ENCODE measurements at places on chromosomes 16 and 17.

- DNase-seq, result no peak
Observed at GRCh38 chr16:15586716-15587115, 56.2 kb downstream of the MARF1 start.

- no peak for DNase-seq
Observed at GRCh38 chr17:72640415-72641165, 451.9 kb downstream of the SLC39A11 start.

DNA sequence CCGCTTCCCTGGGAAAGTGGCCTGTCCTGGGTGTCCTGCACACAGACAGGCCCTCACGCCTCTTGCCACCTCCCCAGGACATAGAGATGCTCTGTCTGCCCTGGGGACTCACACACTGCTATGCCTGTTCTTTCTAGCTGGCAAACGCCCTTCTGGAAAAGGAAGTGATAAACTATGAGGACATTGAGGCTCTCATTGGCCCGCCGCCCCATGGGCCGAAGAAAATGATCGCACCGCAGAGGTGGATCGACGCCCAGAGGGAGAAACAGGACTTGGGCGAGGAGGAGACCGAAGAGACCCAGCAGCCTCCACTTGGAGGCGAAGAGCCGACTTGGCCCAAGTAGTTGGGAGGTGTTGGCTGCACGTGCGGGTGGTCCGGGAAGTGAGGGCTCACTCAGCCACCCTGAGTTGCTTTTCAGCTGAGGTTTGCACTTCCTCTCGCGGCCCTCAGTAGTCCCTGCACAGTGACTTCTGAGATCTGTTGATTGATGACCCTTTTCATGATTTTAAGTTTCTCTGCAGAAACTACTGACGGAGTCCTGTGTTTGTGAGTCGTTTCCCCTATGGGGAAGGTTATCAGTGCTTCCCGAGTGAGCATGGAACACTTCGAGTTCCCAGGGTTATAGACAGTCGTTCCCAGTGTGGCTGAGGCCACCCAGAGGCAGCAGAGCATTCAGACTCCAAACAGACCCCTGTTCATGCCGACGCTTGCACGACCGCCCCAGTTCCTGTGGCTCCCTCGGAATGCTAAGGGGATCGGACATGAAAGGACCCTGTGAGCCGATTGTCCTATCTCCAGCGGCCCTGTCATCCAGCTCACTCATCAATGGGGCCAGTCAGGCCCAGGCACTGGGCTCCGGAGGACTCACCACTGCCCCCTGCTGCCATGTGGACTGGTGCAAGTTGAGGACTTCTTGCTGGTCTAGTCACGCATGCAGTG is 3.5 kb upstream of the RPL13 start:
- peak; percentile 90 for DNase-seq

- DNase-seq, result peak; percentile 69
Observed at GRCh38 chr17:17547210-17547764, 44.2 kb downstream of the PEMT start.

- no peak for DNase-seq
Observed at GRCh38 chr17:74126179-74126900, 77.1 kb upstream of the RPL38 start.

DNA sequence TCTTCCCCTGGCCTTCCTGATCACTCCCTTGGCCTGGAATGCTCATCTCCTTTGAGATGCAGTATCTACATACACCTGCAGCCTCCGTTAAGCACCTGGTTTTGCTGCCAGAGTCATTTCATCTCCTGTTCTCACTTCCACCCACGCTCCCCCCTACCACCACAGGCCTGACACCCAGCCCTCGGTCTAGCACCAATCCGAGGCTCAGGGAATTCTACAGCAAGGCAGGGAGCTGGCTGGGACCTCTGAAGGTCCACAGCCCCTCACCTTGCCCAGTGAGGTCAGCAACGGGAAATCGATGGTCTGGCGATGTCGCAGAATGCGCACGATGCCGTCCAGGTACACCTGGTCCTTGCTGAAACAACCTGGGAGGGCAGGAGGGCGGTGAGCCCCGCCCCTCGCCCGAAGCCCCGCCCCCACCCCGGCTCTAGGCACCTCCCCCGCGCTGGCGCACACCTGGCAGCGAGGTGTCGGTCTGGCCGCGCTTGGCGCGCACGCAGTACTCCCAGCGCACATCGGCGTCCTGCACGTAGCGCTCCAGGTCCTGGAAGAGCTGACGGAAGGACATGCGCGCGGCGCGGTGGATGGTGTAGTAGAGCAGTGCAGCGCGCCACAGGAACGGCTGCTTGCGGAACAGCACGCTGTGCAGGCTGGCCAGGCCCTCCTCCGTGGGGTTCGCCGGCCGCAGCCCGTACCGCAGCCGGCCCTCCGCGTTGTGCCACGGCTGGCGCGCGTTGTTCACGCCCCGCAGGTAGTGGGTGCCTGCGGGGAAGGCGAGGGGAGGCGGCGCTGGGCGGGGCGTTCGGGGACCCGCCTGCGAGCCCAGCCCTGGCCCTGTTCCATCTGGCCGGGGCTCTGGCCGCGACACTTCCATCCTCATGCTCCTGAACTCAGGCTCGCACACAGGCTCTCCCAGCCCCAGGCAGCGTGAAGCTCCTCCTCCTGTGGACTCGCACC is 5.7 kb downstream of the MATCAP1 start:
- DNase-seq, result peak; percentile 82

DNA sequence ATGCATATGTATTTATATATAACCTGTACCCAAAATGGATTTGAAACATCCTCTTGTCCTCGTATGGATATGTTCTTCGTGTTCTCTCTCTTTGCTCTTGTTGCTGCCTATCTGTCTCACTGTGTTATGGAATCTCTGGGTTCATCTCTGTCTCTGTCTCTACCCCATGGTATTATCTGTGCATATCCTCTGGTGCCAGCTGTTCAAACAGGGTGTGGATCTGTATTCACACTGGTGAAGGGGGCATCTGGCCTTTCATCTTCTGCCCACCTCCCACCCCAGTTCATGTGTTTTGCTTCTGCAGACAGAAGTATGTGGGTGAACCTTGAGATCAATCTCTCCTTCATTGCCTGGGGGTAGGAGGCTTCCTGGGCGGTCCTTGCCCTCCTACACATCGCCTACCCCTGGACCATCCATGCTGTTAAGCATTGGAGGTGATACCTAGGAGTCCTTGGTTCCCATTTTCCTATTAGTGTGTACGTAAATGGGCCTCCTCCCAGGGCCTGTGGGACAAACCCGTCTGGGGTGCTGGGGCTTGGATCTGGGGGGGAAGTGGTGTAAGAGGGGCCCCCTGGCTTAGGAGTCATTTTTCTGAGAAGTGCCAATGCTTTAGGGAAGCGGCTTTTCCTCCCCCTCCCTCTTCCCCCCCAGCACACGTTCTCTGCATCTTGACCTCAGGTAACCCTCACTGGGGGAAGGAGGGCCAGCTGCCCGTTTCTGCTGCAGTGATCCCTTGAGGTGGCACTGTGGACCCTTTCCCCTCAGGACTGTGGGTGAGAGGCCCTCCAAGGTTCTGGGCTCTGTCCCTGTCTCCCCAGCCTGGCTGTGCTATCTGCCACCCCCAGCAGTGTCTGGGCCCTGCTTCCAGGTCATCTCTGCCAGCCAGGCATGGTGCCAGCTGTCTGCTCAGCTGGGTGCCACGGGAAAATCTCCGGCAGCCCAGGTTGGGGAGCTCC is 21.1 kb downstream of the RARA start:
- DNase-seq, result peak; percentile 92

DNA sequence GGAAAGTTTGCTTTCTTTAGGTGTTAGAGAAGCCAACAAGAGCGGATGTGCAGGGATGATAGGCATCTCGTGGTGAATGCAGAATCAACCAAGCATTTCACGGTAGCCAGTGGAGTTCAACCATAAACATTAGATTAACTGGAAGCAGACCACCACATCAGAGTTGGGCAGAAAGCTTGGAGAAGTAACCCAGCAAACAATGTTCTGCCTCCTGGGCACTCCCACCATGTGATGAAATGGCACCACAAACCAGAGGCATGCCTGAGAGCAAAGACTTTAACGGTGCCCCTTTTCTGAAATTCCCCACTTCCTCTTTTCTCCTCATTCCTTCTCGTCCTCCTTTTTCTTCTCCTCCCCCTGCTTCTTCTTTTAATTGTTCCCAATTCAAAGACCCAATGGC is 193.5 kb upstream of the ANKFN1 start:
- no peak for DNase-seq

DNA sequence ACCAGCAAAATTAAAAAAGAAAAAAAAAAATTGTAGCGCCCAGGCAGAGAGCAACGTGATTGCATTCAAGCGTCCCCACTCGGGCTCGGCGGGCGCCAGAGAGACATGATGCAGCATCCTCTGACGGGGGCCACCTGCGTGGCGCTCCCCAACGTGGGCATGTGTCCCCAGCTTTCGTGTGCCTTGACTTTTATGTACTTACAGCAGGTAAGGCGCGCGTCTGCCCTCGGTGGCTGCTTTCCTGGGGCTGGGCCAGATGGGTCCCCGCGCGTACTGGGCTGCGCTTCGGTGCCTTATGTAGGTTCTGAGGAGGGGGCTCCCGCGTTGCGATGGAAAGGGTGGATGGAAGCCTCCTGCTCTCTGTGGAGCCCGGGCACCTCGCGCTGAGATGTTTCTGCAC is 28.4 kb upstream of the RBFOX1 start:
- DNase-seq, result peak; percentile 30

- DNase-seq, result no peak
Observed at GRCh38 chr17:47935961-47936360, 5.4 kb upstream of the PNPO start.

GRCh38 chr16:56915336-56916119 is 16.4 kb upstream of the HERPUD1 start:
- peak; percentile 57 for DNase-seq

DNA sequence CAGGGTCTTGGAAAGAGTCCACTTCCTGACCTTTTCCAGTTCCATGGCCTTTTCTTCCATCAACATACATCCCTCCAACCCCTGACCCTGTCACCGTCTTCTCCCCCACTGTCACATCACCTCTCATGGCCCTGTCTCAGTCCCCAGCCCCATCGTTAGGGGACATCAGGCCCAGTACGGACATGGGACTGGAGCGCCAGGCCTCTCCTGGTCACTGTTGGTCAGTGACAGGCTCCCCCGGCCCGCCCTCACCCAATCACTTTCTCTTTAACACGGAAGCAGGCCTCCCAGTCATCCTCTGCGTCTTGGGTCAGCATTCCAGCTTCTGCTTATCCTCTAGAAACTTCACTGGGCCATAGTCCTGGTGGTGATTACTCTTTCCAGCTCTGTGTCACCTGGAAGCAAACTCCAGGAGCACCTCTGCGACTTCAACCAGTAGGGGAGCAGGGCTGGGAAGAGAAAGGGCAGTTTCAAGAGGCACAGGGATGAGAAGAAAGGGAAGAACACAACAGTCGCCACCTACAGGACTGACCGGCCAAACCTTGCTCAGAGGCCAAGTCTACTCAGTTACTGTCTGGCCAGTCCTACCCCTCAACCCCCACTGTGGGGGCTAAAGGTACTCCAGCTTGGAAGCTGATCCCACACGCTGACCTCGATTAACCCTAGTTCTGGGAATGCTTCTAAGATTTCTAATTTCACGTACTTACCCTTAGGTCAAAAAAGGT is 15.9 kb upstream of the ICAM2 start:
- DNase-seq, result no peak

DNA sequence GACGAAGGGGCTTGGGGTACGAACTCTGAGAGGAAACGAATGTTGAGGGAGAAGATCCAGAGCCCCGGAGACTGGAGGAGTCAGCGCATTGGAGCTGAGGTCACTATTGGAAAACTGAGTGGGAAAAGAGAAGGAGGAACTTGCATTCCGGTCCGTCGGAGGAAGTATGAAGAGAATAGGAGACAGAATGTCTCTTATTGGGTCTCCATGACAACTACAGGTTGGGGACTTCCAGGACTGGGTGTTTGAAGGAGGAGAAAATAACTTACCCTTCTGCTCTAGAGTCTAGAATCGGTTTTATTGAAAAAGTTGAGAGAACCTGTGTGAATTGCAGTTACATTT is 537 bp downstream of the GOSR1 start:
- no peak for DNase-seq

- DNase-seq, result no peak
Observed at GRCh38 chr16:19499006-19499405, 22.9 kb downstream of the GDE1 start.

DNA sequence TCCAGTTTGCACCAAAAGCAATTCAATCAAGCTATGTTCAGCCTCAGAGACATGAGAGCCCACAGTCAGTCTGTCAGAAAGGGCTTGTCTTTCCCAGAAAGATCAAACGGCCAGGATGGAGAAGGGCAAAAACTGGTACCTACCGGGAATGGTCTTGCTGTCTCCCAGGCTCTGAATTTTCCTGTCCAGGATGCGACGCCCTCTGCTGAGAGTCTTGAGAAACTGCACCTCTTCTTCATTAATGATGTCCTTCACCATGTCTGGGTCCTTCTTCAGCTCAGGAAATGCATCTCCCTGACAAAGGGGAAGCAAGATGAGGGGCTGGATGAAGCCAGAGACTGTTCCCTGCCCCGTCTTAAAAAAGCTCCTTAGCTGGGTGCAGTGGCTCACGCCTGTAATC is 15.8 kb upstream of the EXOSC6 start:
- DNase-seq, result no peak

All from left ventricle myocardium superior (tissue), 1 donor.